Endothelial cell of umbilical vein (primary cell): ENCODE measurements at places on chromosomes 11 and 22. TPM values are rescaled to one million over a fixed set of nuclear protein-coding genes. Genes with fewer than 3 reads are reported as not detected.

DNA sequence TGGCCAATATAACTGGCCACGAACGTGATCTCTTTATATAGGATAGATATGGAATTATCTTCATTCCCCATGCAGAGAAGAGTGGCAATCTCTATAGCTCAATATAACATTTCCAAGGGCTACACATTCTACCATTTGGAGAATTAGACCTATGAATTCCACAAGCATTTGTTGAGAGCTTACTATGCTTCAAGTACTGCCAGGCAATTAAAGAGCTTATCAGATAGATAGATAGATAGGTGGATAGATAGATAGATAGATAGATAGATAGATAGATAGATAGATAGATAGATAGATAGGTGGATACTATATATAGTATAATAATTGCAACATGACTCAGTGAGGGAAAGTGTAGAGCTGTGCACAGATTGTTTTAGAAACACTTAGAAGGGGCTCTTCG is 1.5 kb upstream of the OR6X1 start:
- H3K27me3 ChIP-seq = no peaks in the 10 kb centered on the region
- H3K36me3 ChIP-seq = no peaks in the 10 kb centered on the region
- no peak overlapping the region for H3K27ac ChIP-seq
- DNase-seq = no peak
- no peak overlapping the region for H3K4me3 ChIP-seq

GRCh38 chr11:2380807-2381350 is 3.8 kb downstream of the CD81 start:
- H3K4me1 ChIP-seq = peaks cover 49% of the 10 kb centered on the region
- H3K27me3 ChIP-seq = no peaks in the 10 kb centered on the region
- DNase-seq = peak; percentile 57
- peaks cover under 1% of the 10 kb centered on the region for H3K36me3 ChIP-seq

GRCh38 chr11:65968600-65969482 is 7.3 kb downstream of the SART1 start:
- no peak for DNase-seq
- no peaks in the 10 kb centered on the region for H3K4me1 ChIP-seq

DNA sequence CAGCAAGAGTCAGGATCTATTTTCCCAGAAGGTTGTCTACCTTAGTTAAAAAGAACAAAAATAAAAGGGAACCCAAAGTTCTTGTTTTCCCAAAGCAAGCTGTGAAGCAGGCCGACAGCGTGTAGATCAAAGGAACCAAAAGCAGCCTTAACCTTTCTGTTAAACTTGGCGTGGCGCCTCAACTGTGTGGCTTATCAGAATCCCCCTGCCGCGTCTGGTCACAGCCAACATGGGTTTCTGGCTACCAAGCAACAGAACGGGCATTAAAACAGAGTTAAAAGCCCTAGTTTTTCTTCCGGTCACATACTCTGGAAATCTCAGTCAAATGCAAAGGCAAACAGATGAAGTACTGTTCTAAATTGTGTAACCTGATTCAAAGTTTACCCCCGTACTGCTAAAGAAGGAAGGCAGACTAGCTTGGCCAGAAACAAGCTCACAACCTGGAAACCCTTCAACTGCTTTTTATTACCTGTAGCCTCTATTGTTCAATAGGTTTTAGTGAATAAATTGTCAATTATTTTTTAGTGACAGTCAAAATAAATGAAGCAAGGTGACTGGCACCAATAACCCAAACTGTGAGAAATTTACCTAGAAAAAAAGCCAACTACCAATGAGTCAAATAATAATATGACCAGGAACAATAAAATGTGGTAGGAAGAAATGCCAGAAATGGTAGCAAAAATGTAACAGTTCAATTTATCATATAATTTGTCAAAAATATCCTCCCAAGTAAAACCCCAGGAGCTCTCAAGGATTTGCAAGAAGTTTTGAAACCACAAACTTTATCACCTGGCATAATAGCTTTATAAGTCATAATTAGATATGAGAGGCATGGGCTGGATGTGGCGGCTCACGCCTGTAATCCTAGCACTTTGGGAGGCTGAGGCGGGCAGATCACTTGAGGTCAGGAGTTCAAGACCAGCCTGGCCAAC is 21.4 kb downstream of the CHKA start:
- H3K36me3 ChIP-seq = no peaks in the 10 kb centered on the region
- peak overlapping the region; percentile 70 for H3K27ac ChIP-seq
- H3K27me3 ChIP-seq = no peaks in the 10 kb centered on the region
- peaks cover 22% of the 10 kb centered on the region for H3K4me1 ChIP-seq

Gene CLDN5
- 165 and 198 TPM in 2 replicates for total RNA-seq

- no peaks in the 10 kb centered on the region for H3K36me3 ChIP-seq
- no peak overlapping the region for H3K27ac ChIP-seq
- no peak for DNase-seq
These were observed 102.9 kb downstream of the MED15 start for GRCh38 chr22:20610243-20610686.

Gene BTG4
- not detected in 2 replicates for total RNA-seq

GRCh38 chr11:36450110-36450572 is 59.9 kb downstream of the TRAF6 start:
- DNase-seq = no peak
- H3K4me1 ChIP-seq = no peaks in the 10 kb centered on the region
- H3K4me3 ChIP-seq = no peak overlapping the region
- H3K27ac ChIP-seq = no peak overlapping the region
- no peaks in the 10 kb centered on the region for H3K27me3 ChIP-seq
- no peaks in the 10 kb centered on the region for H3K36me3 ChIP-seq

- H3K4me3 ChIP-seq = peak within 1 kb of the TSS; percentile 61
- peak; percentile 56 for DNase-seq
- H3K36me3 ChIP-seq = no peaks in the 10 kb centered on the region
- H3K27ac ChIP-seq = peak within 1 kb of the TSS; percentile 48
These were observed at the start of gene TCF20 for GRCh38 chr22:42270510-42271190. Gene TCF20 (minus strand): TSS chr22:42270653. CDS start chr22:42215305, 55,348 bp downstream.

DNA sequence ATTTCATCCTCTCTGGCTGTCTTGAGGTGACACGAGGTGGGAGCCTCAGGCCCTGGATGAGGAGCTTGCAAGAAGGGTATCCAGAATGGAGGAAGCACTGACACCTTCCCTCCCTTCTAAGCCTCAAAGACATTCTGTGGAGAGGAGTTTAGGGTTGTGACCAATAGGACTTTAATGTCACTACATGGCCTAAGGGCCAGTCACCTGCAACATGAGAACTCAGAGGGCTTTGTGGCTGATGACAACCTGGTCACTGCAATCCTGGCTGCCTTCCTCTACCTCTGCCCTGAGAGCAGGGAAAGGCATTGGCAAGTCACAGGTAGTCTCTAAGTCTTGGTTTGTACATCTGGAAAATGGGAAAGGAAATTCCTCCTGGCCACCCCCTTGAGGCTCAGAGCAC is 33.7 kb downstream of the PISD start:
- H3K36me3 ChIP-seq = no peaks in the 10 kb centered on the region
- no peak for DNase-seq
- H3K4me1 ChIP-seq = peaks cover 43% of the 10 kb centered on the region
- no peaks in the 10 kb centered on the region for H3K27me3 ChIP-seq
- no peak overlapping the region for H3K27ac ChIP-seq
- no peak overlapping the region for H3K4me3 ChIP-seq

- peaks cover 15% of the 10 kb centered on the region for H3K4me1 ChIP-seq
- no peak overlapping the region for H3K4me3 ChIP-seq
- H3K27ac ChIP-seq = no peak overlapping the region
- peaks cover 11% of the 10 kb centered on the region for H3K36me3 ChIP-seq
- peaks cover 3% of the 10 kb centered on the region for H3K27me3 ChIP-seq
These were observed 1.5 kb downstream of the PPFIA1 start for GRCh38 chr11:70272009-70272408.

Gene CSTF3
- 46.6 and 52.3 TPM in 2 replicates for total RNA-seq
